ENCODE measurements at places on chromosomes 7 and 10. TPM values are rescaled to one million over a fixed set of nuclear protein-coding genes. Genes with fewer than 3 reads are reported as not detected.
A peak's percentile ranks its signal among the peaks of the same experiment; 100 is the strongest.

TAC1 gene
- total RNA-seq, result not detected

TMEM236 gene
- not detected for total RNA-seq

LMBR1 gene
- 104 TPM for total RNA-seq

OLAH gene
- total RNA-seq, result not detected

OR13A1 gene
- total RNA-seq, result not detected

CUZD1 gene
- 0.47 TPM for total RNA-seq

DPP6 gene
- total RNA-seq, result not detected

CSGALNACT2 gene
- 2.0 TPM for total RNA-seq

TMEM229A gene
- total RNA-seq, result not detected

- peak; percentile 46 for DNase-seq
Measured at GRCh38 chr7:109641445-109641844, 1071.8 kb downstream of the DNAJB9 start.

- no peak for DNase-seq
Measured at GRCh38 chr7:2080060-2080387, 152.7 kb downstream of the MAD1L1 start.

DNA sequence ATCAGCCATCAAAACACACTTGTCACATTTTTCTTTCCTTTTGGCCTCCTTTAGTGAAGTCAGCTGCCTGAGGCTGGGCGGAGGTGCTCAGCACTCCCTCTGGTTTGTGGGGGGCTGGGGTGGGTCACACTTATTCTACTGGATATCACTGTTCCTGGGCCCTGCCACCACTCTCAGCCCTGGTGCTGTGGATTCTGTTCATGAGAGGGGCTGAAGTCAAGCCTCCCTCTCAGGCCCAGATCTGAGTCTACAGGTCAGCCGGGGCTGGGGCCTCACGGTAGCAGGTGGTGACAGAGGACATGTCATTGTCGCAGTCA lies 180.8 kb upstream of the TNS3 start:
- DNase-seq, result no peak

GRCh38 chr7:1383398-1384112 lies 75.7 kb downstream of the MICALL2 start:
- DNase-seq, result no peak

DNA sequence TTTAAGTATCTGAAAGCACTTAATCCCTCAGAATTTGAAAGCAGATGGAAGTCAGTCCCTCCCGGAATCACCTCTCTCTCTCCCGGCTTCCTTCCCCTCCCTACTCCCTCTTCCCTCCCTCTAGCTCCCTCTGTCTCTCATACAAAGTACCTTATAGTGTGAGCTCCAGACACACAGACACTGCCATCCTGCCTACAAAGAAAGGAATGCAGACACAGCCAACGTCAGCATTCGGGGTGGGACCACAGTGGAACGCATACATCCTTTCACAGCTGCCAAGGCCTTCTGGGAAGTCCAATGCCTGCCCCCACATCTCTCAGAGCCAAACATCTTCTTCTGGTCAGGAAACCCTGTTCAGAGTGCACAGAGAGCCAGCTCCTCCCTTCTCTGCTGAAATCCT lies 9.3 kb downstream of the NOD1 start:
- peak; percentile 90 for DNase-seq

- DNase-seq, result no peak
Measured at GRCh38 chr7:69654381-69654780, 56.1 kb downstream of the AUTS2 start.

- no peak for DNase-seq
Measured at GRCh38 chr10:104253106-104253505, 1.6 kb upstream of the GSTO1 start.

DNA sequence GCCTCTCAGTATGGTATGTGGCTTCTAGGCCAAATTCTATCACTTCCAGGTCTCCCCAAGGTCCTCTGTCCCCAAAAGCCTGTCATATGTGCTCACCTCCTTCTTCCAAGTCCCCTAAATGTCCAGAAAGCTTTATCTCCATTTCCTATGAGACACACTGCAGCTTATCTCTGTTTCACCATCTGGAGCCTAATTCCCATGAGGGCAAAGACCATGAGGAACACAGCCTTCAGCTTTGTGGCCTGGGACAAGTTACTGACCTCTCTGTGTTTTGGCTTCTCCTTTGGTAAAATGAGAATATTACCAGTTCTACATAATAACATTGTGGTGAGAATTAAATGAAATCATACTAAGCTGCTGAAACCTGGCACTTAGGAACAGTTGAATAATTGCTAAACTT lies 19.2 kb downstream of the ST8SIA6 start:
- no peak for DNase-seq

- peak; percentile 95 for DNase-seq
Measured at GRCh38 chr10:91683975-91684374, 51.1 kb upstream of the PPP1R3C start.

DNA sequence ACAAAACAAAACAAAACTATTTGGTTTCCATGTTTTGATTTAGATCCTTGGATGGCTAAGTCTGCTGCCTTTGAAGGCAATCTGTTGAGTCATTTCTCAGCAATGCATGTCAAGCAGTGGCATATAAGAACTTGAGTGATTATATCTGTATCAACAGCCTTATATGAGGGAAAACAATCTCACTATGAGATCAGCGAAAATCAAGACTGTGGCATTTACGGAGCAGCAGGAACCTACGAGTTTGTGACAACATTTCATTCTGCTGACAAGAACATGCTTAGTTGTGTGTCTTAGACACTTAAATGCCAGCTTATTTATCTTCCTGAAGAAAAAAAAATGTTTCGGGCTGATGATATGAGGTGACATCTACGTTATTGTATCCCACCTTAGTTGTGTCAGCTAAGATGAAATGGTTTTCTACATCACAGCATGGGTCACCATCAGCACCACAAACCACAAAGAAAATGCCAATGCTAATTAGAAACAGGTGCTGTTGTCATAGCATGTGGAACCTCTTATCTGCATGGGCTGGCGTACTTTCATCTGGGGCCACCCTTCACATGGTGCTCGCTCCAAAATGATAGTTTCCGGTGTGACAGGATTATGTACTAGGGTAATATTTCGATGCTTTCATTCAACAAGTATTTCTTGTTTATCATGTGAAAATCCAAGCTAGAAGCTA lies 1085.5 kb downstream of the SORCS1 start:
- DNase-seq, result peak; percentile 45

GRCh38 chr7:112940314-112940732 lies 146.3 kb downstream of the GPR85 start:
- no peak for DNase-seq

- no peak for DNase-seq
Measured at GRCh38 chr10:86782701-86783418, 26.4 kb downstream of the BMPR1A start.

DNA sequence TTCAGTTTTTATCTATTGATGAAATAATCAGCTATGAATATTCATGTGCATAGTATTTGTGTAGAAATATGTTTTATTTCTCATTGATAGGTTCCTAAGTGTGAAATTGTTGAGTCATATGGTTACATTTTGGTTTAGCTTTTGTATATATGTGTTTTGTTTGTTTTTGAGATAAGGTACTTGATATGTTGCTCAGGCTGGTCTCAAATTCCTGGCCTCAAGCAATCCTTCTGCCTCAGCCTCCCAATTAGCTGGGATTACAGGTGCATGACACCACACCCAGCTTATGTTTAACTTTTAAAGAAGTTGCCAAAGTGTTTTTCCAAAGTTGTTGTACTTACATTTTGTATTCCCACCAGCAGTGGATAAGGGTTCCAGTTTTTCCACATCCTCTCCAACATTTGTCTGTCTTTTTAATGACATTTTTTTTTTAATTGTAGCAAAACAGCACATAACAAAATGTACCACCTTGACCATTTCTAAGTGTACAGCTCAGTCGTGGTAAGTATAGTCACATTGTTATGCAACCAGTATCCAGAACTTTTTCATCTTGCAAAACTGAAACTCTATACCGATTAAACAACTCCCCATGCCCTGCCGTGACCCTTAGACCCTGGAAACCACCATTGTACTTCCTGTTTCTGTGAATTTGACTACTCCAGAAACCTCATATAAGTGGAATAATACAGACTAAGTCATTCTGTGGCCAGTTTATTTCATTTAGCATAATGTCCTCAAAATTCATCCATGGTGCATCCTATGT lies 12.6 kb upstream of the UBE2D1 start:
- peak; percentile 76 for DNase-seq

- DNase-seq, result no peak
Measured at GRCh38 chr7:20991544-20991943, 204.9 kb upstream of the SP8 start.

DNA sequence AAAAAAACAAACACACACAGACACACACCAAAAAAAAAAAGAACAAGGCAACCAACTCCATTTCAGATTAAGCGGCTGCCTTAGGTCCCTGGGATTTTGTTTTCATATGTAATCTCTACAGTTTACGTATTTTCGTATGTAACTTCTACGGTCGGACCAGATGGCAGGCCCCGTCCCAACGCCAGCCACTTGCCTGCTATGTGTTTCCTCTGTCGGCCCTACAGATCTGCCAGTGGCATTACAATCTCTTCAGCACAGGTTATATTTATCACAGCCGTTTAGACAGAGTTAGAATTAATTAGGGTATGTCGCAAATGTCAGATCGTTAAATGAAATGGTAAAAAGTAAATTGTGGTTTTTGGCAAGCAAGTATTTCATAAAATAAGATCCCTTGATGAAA lies 99.3 kb downstream of the DNAJB6 start:
- DNase-seq, result no peak

Measured in HT1080 (cell line).